Anterior cingulate cortex (tissue), 58 donors: ENCODE measurements at places on chromosomes 1 and 21.

DNA sequence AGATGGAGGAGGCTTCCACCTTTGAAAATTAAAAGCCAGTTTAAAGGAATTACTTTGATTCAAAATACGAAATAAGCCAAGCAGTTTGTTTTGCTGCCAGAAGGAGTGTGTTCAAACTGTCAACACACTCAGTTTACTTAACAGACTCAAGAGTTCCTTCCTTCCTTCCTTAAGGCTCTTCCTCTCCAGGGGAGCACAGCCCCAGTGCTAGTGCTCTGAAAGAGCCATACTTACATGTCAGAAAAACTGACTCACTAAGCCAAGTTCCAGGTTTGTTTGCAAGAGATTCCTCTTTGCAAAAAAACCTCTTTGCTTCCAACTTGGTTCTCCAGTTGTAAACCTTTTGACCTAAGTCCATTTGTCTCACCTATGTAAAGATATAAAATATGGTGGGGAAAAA, 14.3 kb downstream of the SETD4 start:
- no peak for DNase-seq

GRCh38 chr1:145859491-145860023, 676 bp upstream of the PIAS3 start:
- peak; percentile 72 for DNase-seq

DNA sequence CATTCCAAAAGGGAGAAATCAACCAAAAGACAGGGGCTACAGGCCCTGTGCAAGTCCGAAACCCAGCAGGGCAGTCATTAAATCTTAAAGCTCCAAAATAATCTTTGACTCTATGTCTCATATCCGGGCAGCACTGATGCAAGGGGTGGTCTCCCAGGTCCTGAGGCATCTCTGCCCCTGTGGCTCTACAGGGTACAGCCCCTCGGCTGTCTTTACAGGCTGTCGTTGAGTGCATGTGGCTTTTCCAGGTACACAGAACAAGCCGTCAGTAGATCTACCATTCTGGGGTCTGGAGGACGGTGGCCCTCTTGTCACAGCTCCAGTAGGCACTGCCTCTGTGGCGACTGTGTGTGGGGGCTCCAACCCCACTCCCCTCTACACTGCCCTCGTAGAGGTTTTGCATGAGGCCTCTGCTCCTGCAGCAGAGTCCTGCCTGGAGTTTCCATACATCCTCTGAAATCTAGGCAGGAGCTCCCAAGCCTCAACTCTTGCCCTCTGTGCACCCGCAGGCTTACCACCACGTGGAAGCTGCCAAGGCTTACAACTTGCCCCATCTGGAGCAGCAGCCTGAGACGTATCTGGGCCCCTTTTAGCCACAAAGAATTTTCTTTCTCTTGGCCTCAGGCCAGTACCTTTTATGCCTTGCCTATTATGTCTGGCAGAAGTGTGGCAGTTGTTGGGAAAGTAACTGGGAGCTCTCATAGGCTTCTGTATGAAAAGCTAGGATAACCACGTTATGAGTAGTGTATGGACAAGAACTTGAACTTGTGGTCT, 52.5 kb downstream of the POU2F1 start:
- DNase-seq: no peak

DNA sequence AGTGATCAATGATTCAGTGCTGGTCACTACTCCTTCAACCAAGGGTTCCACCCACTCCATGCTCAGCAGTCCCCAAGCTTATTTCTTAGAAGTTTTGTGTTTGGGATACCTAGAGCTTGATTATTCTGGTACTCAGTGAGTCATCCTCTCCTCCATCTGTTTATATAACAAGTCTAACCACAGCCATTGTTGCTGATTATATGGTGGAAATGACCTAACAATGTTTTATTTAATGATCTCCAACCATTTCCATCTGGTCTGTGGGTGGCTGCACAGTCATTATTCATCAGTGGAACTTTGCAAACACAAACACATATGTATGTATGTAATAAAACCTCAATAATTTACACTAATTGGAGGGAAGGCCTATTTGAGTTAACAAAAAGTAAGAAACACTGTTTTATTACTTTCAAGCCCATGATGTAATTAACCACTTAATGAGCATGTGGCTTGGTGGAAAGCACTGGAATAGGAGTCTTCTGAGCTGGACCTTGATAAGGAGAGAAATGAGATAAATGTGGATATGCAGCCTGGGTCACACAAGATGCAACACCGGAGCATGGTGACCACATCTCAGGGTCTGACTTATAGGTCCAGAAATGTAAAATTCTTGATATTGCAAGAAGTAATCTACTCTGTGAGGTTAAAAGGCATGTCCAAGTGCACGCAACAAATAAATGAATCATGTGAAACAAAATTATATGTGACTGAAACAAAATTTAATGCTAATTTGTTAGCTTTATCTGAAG, 99.0 kb upstream of the WLS start:
- no peak for DNase-seq

- no peak for DNase-seq
Observed at GRCh38 chr1:229430761-229431283, 3.1 kb downstream of the ACTA1 start.

DNA sequence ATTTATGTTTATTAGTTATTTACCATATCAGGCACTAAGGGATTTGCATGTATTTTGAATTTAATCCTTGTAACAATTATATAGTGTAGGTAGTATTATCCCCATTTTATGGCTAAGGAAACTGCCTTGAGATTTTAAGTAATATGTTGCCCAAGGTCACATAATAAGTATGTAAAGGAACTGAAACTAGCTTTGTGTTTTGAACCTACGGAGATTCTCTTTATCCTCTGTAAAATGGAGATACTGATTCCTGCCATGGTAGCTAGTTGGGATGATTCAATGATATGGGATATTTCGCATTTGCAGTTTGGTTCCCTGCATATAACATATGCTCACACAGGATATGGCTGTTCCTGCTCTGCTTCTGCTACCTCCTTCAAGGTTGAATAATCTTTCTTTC, 144.3 kb downstream of the ST6GALNAC3 start:
- no peak for DNase-seq

GRCh38 chr1:160078512-160079195, 2.7 kb upstream of the KCNJ9 start:
- peak; percentile 39 for DNase-seq

DNA sequence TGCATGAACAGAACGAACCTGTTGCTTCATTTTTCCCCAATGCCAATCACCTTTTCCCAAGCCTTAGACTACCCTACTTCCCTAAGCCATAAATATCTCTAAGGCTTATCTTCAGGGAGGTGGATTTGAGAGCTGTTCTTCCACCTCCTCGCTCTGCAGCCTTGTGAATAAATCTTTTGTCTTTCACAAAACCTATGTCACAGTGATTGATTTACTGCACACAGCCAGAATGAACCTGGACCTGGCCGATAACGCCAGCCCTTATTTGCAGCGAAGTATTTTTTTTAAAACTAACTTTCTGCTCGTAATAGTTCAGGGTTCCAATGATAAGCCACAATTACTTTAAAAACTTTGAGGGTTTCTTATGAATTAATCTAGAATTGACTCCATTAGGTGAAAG, 632.6 kb downstream of the PTPRU start:
- no peak for DNase-seq

- no peak for DNase-seq
Observed at GRCh38 chr1:228007049-228007800, 427 bp downstream of the WNT3A start.

DNA sequence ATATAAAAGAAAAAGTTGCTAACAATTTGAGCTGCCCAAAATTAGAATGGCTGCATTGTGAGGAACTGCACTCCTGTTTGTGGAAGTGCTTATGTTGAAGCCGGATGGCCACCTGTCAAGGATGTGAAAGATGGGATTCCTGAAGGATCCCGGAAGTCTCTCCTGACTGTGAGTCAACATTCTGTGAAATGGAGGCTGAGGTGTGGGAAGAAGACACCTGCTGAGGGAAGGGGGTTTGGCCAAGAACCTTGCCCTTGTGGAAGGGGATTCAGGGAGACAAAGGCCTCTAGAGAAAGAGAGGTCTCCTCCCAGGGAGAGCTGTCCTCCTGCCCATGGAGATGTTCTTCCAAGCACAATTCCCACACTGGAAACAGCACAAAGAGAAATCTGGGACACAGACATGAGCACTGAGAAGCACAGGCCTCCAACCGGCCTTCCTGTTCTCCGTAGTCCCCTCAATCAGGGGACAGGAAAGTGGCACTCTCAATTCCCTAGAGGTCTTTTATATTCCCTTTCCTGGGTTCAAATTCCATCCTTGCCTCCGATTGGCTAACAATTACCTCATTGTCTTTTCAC, 70.5 kb downstream of the CD2 start:
- DNase-seq: no peak
